Activated T-helper 2 cell treated with anti-CD3 and anti-CD28 coated beads, Interferon-gamma antibody, Interleukin-2, Interleukin-4, amounts not matched to agents 10 μg/mL and 5 μg/mL and 100 μg/mL, durations not matched to agents 14 hours and 24 hours and 36 hours (primary cell): ENCODE measurements at places on chromosomes 2 and 18.
A peak's percentile ranks its signal among the peaks of the same experiment; 100 is the strongest.

GRCh38 chr18:79965119-79965902 lies 868 bp downstream of the HSBP1L1 start:
- DNase-seq: no peak

- no peak for DNase-seq
Measured at GRCh38 chr2:239378918-239379640, 21.7 kb downstream of the HDAC4 start.

- DNase-seq: no peak
Measured at GRCh38 chr2:169259402-169259801, 102.9 kb downstream of the LRP2 start.

GRCh38 chr2:120779781-120780283 lies 44.2 kb downstream of the GLI2 start:
- no peak for DNase-seq

- no peak for DNase-seq
Measured at GRCh38 chr2:16628314-16628713, 37.3 kb downstream of the CYRIA start.

DNA sequence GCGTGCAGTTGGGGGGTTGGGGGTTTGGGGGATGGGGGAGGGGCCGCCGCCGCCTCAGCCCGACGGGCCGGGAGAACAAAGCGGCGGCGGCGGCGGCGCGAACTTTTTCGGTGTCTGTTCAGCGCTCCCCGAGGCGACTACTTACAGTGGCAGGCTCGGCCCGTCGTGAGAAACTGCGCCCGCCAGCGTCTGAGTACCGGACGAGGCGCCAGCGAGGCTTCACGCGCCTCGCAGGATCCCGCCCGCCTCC lies 172 bp downstream of the PRKD3 start:
- peak; percentile 58 for DNase-seq

- DNase-seq: no peak
Measured at GRCh38 chr2:18611604-18612003, 22.2 kb upstream of the NT5C1B start.

DNA sequence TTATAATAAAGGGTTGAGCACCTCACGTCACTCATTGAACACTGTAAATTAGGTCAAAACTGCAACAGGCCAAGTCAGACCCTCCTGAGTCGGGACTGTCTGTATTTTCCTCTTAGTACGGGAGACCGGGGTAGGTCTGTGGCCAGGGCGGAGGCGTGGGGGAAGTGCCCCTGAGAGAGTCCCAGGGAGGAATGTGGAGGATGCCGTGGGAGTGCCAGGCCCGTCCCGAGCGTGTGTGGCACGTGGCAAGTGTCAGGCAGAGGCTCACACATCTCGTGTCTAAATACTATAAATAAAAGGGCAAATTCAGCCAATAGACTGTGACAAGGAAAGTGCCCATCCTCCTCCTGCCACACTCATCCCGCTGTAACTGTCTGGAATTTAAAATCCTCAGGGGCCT lies 6.3 kb upstream of the HDAC4 start:
- DNase-seq: no peak
